ENCODE measurements at places on chromosomes 16 and 17.

DNA sequence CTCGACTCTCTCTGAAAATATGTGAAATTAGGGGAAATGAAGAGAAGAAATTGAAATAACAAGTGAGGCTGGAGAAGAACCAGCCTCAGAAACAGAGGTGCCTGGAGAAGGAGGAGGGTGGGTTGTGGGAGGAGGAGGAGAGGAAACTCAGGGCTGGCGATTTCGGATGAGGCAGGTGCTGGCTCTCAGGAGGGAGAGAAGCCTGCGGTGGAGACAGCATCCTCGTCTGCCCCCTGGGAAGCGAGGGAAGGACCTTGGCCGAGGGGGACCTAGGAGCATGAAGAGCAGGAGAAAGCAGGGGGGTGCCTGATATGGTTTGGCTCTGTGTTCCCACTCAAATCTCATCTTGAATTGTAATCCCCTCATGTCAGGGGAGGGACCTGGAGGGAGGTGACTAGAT, 264.7 kb upstream of the TNRC6C start:
- no peak for DNase-seq

GRCh38 chr17:78390241-78391050, 12.0 kb downstream of the PGS1 start:
- no peak for DNase-seq

DNA sequence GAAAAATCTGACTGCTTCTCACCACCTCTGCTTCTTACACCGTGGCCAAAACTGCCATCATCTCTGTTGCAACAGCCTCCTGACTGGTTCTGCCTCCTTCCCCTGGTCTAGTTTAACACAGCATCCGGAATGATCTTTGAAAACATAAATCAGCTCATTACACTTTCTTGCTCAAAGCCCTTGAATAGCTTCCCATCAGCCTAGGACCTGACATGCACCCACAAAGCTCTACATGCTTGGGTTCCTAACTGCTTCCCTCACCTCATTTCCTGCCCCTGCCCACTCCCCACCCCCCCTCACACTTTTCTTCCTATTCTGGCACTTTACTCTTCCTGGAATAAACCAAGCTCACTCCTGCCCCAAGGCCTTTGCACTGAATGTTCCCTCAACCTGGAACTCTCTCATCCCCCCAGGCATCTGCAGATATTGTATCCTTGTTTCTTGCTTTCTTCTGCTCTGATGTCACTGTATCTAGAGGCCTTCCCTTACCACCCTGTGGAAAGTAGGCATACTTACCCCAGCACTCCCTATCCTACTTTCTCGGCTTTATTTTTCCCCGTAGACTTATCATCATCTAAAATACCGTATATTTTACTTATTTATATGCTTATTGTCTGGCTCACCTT, 112.4 kb downstream of the FTO start:
- DNase-seq, result no peak

DNA sequence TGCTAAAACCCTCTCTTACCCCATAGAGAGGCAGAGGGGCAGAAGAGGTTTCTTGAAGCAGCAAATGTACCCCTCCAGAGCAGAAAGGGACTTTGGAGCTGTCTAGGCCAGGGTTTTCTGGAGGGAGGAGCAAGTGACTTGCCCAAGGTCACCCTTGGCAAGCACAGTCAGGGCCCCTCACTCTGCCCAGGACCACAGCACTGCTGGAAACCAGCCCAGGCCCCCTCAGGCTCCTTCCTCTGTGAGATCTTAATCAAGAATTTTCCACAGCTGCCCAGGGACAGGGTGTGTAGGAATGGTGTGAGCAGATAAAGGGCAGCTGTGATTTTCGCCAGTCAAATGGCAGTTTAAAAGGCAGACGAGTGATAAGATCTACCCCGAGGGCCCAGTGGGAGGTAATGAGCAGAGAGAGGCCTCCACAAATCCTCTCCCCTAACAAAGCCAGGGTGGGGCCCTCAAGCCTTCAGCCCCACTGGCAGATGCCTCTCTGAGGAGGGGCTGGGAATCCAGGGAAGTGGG, 3.9 kb upstream of the SLC12A3 start:
- no peak for DNase-seq

DNA sequence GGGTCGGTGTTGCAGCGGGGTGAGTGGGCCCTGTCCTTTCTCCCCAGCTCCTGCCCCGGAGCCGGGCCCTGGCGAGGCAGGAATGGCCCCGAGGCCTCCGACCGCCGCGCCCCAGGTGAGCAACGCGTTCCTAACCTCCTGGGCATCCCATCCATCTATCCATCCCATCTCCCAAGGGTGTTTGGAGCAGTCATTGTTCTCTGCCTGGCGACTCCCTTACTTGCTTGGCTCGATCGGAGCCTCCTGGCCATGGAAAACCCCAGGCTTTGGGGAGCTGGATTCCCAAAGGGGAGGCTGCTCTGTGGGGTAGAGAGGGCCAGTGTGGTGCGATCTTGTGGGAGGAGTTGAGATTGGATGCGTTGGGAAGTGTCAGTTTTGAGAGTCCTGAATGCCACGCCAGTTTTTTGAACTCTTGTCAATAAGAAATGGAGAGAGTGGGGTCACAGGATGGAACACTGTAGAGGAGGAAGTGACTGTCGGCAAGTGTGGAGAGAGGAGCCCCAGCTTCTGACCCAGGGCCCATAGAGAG, 684 bp downstream of the ZFP90 start:
- no peak for DNase-seq

DNA sequence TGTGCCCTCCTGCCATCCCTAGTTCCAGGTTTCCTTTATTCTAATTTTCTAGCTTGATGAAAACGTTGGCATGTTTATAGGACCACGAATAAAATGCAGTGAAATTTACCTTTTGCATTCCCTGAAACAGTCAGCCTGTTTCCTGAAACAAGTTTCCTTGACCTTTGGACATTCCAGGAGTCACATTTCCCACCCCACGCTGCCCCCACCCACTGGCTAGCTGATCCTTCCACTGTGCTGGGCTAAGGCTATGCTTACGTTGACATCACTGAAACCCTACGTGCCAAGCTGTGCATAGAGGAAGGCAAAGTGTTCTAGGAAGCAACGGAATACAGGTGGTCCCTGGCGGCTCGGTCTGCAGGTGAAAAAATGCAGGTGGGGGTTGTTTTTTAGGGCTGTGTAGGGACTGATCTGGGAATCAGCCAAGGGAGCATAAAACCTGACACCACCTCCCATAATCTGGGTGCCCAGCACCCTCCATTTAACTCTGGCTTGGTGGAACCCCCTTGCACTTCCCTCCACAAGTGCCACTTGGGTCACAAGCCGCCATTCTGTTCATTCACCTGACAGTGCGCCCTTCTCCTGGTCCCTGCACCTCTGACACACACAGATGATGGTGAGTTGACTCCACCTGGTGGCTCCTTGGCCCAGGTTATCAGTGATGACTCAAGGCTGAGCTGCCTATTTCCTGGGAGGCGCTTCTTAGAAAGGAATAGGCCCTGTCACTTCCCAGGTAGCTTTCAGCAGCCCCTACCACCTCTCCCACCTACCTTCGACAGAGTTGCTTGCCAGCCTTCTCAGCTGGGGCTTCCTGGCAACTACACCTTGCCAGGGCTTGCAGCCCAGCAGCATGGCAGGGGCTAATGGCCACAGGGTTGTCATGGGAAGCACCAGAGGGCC, 83.7 kb downstream of the N4BP1 start:
- peak; percentile 69 for DNase-seq

DNA sequence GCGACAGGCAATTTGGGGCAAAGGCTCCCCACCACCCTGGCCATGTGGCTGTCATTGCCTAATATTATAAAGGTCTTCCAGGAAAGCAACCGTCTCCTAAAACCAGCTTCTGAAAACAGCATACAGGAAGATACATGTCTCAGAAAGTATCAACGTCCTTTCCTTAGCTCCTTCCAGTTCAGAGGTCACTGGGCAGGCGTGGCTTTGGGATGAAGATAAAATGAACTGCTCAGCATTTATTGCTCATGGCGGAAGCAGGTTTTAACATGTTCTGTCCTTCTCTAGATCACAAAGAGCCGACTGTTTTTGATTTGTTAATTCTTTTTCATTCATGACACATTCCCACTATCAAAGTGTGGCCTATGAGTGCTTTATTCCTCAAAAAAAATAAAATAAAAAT, 8.0 kb downstream of the CFAP20 start:
- no peak for DNase-seq

DNA sequence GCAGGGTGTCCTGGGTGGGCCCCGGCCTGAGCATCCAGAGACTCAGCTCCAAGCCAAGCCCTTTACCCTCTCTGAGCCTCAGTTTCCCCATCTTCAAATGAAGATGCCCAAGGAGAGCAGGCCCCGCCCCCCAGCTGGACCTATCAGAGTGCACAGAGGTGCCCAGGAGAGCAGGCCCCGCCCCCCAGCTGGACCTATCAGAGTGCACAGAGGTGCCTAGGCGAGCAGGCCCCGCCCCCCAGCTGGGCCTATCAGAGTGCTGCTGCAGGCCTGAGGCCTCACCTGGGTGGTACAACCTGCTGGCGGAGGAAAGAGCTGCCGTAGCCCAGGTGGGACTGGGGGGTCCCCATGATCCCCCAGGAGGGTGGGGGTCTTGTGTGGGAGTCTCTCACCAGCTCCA, 3.4 kb upstream of the SSTR5 start:
- DNase-seq, result no peak

DNA sequence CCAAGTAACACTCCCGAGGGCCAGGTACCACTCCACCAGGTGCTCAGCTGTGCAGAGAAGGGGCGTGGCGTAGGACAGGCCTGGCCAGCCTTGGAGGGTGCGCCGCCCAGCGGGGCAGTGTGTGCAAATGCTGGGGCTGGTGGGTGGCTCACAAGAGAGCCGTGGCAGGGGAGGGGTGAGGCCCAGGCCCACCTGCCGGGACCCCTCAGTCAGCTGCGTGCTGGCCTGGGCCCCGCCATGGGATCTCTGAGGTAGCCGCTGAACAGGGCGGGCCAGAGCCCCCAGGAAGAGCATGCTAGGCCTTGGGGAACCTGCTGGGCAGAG, 8.8 kb downstream of the TPSG1 start:
- DNase-seq, result no peak

DNA sequence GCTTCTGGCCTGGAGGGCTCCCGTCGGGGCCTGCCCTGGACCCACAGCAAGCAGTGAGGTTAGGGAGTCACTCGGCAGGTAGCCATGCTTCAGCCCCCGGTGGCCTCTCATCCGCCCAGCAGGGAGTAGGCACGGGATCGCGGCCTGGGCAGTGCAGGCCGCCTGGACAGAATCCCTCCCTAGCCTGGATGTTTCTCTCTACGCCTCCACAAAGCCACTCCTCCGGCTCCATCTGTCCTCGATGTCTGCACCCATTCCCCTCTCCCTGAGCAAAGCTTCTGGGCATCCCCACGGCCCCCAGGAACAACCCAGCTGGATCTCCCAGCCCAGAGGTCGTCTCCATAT, 145.2 kb downstream of the RBFOX3 start:
- DNase-seq, result no peak

- DNase-seq, result no peak
These were observed 32.8 kb downstream of the MSI2 start for GRCh38 chr17:57289130-57289529.

- no peak for DNase-seq
These were observed 4.6 kb downstream of the ITGA2B start for GRCh38 chr17:44384823-44385286.

GRCh38 chr17:16934836-16935235, 37.1 kb downstream of the TNFRSF13B start:
- no peak for DNase-seq

GRCh38 chr17:43976963-43977837, 23.5 kb upstream of the PYY start:
- DNase-seq, result no peak

- no peak for DNase-seq
These were observed 253.2 kb downstream of the PRKCA start for GRCh38 chr17:66555605-66556004.

DNA sequence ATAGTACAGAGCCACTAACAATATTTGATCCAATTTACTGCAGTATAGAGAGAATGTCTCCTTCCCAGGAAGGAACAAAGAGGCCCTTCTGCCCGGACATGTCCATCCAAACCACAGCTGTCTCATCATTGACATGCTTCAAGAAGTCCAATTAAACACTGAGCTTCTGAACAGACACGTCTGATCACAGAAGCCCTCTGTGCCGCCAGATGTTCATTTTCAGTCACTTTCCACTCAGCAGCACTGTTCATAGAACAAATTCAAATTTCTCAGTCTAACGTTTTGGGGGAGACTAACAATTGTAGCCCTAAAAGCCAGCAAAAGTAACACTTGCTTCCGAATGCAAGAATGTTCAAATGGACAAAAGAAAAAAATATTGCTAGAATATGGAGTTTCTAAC, 15.3 kb downstream of the ZC3H7A start:
- DNase-seq, result no peak

- DNase-seq, result no peak
These were observed 72.1 kb downstream of the CCDC182 start for GRCh38 chr17:57672971-57673370.

DNA sequence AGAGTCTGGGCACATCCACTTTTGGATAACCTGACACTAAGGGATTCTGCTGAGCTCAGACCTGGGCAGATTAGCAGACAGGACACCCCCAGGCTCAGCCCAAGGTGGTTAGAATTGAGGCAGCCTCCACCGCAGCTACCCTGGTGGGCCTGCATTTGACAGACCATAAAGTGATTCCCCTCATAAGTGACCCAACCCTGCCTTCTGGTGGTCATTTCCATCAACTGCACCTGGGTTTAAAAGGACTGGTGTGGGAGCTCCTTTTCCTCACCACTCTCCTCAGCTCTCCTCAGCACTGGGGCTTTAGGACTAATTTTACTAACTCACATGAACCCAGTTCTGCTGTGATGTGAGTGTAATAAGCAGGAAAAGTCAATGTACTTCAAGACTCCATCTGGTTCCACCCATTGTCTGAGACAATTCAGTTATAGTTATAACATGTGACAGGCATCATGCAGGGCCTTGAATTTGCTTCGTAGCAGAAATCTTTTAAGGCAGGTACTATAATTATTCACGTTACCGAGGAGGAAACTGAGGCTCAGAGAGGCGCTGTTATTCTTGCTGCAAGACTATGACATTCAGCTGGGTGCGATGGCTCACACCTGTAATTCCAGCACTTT, 42.5 kb downstream of the MYH3 start:
- DNase-seq, result peak; percentile 27

DNA sequence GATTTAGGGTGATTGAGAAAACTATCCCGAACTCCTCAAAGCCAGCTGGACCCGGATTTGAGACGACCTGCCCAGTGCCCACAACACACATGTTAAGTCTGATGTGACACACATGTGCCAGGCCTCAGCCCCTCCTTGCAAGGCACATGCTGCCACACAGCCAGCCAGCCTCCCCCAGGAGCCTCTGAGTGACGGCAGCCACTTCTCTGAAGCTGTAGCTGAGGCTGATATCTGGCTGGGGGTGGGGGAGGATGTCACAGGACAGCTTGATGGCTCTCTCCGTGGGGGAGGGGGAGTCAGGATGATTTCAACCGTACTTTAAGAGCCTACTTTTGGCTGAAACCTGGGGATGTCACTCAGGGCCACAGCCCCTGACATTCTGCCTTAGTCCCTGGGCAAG, 40.9 kb downstream of the SRCIN1 start:
- DNase-seq, result no peak

- DNase-seq, result no peak
These were observed 168.6 kb downstream of the HAPSTR1 start for GRCh38 chr16:9259914-9260608.

DNA sequence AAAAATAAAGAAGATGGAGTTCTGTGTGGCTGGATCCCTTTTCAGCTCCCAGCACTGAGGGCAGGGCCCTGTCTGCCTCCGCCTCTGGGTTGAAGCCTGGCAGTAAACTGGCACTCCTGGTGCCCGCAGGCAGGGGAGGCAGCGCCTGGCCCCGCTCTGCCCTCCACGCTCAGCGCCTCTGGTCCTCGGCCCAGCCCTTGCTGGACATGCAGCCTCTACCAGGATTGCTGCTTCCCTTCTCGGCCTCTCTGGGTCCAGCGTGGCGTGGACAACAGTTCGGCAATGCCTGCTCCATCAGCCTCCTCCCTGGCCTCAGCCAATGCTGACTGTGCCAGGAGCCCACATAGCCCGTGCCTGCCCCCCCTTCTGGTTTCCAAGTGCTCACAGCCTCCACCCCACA, 84.4 kb upstream of the CHMP6 start:
- no peak for DNase-seq

Measured in 8988T (cell line).